Osteoblast (primary cell): ENCODE measurements at places on chromosomes 2 and 18. TPM values are rescaled to one million over a fixed set of nuclear protein-coding genes. Genes with fewer than 3 reads are reported as not detected.

The IL37 gene
- total RNA-seq: not detected in 2 replicates

The ACTG2 gene
- 0.72 TPM in 1 of 2 replicates, not detected in the other for total RNA-seq

The PTH2R gene
- total RNA-seq: under 0.01 TPM in 2 replicates

The CDH2 gene
- 75.6 and 78.7 TPM in 2 replicates for total RNA-seq

The DSC3 gene
- under 0.01 TPM in 2 replicates for total RNA-seq

The AQP12A gene
- total RNA-seq: not detected in 2 replicates

The ABCB11 gene
- total RNA-seq: under 0.01 TPM in 1 of 2 replicates, not detected in the other

The ARHGAP25 gene
- total RNA-seq: under 0.01 and 0.29 TPM in 2 replicates
